ENCODE measurements at places on chromosomes 13 and 19. TPM values are rescaled to one million over a fixed set of nuclear protein-coding genes. Genes with fewer than 3 reads are reported as not detected.

DNA sequence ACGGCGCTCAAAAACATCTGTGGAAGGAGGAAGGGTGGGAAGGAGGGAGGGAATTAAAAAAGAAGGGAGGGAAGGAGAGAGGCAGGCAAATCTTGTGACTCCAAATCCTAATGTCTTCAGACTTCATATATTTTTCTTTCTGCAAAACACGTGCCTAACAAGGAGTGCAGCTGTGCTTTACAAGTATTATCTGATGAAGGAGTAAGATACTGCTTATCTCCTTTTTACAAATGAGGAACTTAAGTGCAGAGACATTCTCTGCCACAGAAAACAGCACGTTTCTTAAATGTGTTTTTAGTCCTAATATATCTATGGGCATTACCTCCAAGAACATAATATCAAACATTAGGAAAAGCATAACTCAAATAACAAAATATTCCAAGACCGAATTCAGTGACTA lies 6.5 kb downstream of the FLT3 start:
- no peak for DNase-seq

- DNase-seq: no peak
These were observed 5.7 kb downstream of the PAK4 start for GRCh38 chr19:39131255-39131755.

DNA sequence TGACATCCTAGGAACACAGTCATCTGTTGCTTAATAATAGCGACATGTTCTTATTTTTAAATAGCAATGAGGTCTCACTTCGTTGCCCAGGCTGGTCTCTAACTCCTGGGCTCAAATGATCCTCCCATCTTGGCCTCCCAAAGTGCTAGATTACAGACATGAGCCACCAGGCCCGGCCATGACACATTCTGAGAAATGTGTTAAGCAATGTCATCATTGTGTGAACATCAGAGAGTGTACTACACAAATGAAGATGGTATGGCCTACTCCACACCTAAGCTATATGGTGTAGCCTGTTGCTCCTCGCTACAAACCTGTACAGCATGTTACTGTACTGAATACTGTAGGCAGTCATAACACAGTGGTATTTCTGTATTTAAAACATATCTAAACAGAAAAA lies 24.6 kb upstream of the GARRE1 start:
- no peak for DNase-seq

CCDC194 gene
- total RNA-seq: 1.6 TPM

CYP4F8 gene
- total RNA-seq: not detected

ANGPTL4 gene
- total RNA-seq: not detected
